ENCODE measurements at places on chromosomes 3 and 15.

DNA sequence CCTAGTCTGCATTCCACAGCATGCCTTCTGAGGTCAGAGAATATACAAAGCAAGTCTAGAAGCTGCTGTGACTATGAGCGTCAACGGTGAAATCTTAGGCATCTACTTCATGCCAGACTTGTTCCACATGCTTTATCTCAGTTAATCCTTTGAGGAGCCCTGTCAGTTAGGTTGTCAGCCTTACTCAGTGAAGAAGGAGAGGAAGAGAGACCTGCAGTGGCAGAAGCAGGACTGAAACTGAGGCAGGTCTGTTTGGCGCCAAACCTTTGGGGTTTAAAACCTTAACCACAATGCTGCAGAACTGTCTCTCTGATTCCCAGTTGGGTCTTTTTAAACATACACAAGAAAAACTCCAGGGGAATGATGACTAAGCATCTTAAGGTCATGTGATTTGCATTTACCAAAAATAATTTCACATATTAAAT lies 139.0 kb upstream of the LIPC start:
- no peak for DNase-seq

DNA sequence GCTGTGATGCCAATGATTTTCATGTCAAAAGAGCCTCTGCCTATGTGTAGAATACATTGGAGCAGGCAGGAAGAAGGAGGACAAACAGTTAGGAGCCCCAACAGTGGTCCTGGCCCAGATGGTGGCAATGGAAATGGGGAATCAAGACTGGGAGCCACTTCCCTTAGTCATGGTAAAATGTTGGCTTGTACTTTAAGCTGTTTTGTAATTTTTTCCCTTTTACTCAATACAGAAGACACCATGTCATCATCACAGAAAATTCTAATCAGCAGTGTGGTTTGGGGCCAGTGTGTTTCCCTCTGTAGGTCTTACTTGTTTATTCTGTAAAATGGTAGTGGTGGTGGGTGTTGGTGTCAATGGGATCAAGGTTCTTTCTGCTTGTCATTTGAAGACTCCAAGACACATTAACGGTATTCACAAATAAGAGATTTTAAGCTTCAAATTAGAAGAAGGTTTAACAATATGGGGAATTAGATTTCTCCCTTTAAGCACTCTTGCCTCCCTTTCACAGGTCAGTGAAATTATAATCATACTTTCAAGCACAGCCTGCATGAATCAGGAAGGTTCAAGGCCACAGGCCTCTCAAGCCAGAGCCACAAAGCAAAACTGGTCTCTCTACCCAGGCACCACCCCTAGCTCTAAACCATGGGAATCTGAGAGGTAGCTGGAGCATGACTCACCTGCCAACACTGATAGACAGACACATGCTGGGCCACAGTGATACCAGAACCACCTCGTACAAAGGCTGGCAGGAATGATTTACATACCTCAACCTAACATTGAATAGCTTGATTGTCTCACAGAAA lies 24.9 kb downstream of the SIAH2 start:
- no peak for DNase-seq

DNA sequence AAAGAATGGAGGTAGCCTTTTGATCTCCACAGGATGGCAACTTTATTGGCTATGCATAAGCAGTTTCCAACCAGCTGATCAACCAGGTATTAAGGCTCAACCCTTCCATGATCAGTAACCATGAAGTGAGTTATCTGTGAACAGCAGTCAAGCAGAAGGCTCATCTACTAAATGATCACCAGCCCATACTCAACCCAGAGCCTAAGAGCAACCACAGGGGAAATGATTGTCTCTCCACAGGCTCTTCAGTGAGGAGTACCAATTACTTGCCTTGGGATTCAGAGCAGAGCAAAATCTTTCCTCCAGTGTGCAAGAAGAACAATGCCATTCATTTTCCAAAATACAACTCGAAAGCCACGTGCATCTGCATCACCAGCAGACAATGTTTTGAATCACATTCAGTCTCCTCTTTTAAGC lies 754.8 kb downstream of the ROBO1 start:
- DNase-seq: no peak

- DNase-seq: no peak
Measured at GRCh38 chr3:94643400-94643799, 580.5 kb downstream of the NSUN3 start.

DNA sequence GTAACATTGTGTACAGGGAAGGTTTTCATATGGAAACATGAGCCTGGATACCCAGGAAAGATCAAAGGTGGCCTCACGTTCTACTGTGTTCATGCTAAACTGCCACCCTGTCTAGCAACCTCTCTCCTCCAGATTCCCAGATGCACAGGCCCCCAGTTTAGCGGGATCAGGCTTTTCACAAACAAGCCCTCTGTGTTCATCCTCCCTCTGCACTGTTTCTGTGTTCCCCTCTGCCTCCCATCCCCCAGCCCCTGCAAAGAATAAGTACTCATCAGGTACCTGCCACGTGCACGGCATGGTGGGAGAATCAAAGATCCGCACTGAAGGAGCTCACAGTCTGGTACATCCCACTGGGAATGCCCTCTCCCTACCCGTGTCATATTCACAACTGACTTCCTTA lies 46.1 kb downstream of the TMEM266 start:
- no peak for DNase-seq

GRCh38 chr3:103002425-103003176 lies 567.8 kb downstream of the ZPLD1 start:
- DNase-seq: no peak

- DNase-seq: peak; percentile 83
Measured at GRCh38 chr3:39101022-39101689, 6.3 kb downstream of the GORASP1 start.

- no peak for DNase-seq
Measured at GRCh38 chr15:85005746-85006145, 24.1 kb downstream of the PDE8A start.

DNA sequence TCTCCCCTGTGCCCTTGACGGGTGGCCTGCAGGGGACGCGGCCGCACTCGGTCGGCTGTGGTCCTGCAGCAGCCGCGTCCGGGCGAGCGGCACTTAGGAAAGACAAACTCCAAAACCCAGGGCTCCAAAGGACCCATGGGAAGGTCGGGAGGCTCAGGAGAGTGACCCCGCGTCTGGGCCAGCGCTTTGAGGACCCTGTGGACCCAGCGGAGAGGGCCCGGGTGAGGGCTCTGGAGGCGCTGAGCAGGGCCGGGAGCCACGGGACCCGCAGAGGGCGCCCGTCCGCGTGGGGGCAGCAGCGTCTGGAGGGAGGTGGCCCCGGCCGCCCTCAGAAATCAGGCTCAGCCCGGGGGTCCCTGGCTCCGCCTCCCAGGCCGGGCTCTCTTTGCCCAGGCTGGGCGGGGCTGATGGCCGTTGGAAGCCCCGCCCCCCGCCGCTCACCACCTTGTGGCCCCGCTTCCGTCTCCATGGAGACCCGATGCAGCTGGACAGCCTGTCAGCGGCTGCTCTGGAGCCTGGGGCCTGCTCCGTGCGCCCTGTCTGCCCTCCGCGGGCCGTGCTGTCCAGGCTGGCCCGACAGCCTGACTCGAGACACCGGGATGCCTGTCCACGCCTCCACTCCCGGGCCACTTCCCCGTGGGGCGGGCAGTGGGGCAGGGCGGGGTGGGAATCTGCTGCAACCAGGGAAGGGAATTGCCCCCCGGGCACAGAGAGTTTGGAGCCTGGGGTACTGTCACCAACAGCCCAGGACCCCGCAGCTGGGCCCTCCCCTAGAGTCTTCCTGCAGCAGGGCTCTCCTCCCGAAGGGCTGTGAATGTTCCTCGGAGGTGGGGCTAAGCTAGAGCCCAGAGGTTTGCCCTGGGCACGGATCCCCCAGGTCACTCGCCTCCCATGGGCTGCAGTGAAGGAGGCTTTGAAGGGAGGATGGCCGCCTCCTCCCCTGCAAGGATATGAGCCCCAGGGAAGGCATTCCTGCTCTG lies 34.8 kb upstream of the RPL32 start:
- peak; percentile 64 for DNase-seq

- no peak for DNase-seq
Measured at GRCh38 chr15:57961919-57962318, 103.6 kb downstream of the ALDH1A2 start.

GRCh38 chr3:38576526-38577370 lies 72.7 kb downstream of the SCN5A start:
- DNase-seq: no peak

GRCh38 chr3:113228498-113229286 lies 17.3 kb downstream of the BOC start:
- no peak for DNase-seq

DNA sequence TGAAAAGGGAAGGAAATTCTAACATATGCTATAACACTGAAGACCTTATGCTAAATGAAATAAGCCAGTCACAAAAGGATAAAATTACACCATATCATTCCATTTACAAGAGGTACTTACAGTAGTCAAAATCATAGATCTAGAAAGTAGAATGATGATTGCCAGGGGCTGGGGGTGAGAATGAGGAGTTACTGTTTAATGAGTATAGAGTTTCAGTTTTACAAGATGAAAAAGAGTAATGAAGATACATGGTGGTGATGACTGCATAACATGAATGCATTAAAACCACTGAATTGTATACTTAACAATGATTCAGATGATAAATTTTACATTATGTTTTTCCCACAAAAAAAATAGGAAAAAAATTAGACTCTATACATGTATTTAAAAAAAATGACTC lies 152.6 kb downstream of the SCAPER start:
- DNase-seq: no peak

DNA sequence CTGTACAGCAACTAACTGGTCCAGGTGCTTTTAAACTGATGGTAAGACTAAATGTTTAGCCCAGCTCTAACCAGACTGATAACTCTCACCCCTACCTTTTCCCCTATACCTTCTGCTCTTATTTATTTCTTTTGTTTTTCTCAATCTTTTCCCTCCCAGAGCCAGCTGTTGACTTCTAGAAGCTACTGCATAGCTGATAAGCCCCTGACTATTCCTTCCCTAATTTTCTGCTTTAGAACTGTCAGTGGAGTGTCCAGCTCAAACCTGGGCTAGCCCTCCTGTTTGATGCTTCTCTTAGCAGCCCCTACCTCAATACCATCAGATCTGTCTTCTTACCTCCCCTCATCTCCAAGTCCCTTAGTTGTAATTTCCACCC lies 20.6 kb downstream of the SLC35G2 start:
- DNase-seq: no peak

DNA sequence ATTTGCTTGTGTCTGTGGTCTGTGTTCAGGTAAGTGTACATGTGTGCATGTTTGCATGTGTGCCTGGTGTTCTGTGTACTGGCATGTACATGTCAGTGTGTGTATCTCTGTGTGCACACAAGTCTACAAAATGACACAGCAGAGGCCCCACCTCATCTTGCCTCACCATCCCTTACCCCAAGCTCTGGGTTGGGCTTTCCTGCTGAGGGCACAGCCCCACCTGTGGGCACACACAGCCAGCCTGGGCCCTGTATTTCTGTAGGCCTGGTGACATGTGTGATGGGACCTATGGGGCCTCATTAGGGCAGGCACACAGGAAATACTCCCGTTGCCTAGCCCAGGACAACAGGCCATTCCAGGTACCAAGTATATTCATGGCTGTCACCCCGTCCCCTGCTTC lies 13.5 kb downstream of the VIPR1 start:
- no peak for DNase-seq

DNA sequence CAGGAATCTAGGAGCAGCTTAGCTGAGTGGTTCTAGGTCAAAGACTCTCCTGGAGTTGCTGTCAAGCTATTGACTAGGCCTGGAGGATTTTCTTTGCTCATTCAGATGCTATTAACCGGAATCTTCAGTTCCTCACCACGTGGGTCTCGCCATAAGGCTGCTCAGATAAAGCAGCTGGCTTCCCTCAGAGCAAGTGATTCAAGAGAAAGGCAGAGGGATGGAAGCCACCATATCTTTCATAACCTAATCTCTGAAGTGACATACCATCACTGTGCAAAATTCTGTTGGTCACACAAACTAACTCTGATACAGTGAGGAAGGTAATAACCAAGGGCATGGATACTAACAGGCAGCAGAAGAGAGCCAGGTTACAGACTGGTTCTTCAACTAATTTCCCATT lies 72.7 kb upstream of the FLNB start:
- DNase-seq: no peak

DNA sequence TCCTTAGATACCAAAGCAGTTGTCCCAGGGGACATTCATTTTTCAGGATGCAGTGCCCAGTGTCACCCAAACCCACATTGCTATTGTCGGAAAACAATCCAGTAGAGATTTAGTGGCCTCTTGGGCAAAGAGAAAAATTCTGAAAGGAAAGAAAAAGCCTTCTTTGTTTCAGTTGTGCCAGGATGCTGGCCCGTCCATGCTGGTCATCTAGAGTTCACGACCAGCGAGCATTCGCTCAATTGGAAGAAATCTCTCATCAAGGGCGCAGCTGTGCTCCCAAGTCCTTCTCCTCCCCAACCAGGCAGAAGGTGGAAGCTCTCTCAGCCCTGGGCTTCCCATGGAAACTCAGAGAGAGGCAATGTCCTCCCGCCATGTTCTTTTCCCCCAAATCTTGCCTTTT lies 123.7 kb downstream of the MTHFS start:
- no peak for DNase-seq

GRCh38 chr15:74123658-74124057 lies 6.7 kb upstream of the ISLR2 start:
- no peak for DNase-seq

- no peak for DNase-seq
Measured at GRCh38 chr15:73599934-73600333, 33.3 kb downstream of the NPTN start.

- no peak for DNase-seq
Measured at GRCh38 chr15:82810890-82811426, 1.5 kb downstream of the WHAMM start.

DNA sequence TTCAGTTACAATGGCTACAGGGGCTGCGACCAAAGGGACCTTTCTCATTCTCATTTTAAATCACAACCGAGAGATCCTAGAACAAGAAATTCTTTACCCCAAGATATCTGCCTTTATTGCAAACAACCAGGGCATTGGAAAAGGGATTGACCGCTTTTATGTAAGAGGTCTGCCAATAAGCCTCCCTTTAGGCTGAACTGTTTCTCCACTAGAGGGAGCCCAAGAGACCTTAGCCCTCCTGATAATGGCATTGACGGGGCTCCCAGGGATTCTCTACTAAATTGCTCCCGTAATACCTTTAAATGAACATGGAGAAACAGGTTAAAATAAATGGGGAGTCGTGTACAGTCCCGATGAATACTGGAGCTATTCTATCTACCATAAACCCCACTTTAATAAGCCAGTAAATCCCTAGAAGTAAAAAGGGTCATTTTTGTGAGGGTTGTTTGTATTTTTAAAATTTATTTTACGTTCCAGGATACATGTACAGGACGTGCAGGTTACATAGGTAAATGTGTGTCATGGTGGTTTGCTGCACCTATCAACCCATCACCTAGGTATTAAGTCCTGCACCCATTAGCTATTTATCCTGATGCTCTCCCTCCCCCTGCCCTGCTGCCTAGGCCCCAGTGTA lies 7.5 kb upstream of the IGSF10 start:
- peak; percentile 52 for DNase-seq

GRCh38 chr3:57007521-57008460 lies 52.7 kb upstream of the SPATA12 start:
- no peak for DNase-seq

DNA sequence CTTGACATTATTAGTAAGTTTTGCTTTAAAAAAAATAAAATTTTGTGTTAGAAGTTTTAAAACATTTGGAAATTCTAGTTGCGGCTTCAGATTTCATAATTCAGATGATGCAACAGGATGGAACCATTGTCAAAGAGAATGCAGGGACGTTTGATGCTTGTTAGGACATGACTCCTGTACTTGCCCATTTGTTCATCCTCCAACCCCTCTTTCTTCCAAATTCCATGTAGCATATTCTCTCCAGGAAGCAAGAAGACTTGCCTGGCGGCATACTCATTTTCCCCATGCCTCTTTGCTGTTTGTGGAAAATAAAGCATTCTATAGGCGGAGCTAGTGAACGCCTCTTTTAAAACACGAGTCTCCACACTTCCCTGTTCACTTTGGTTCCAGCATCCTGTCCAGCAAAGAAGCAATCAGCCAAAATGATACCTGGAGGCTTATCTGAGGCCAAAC lies at the start of gene CSTA:
Gene CSTA (plus strand): TSS at position 378 of the 453 bp plus-strand sequence. CDS start 45 bp downstream, at position 423.
- DNase-seq: no peak
